ENCODE measurements at places on chromosomes 12 and 14. TPM values are rescaled to one million over a fixed set of nuclear protein-coding genes. Genes with fewer than 3 reads are reported as not detected.

GRCh38 chr12:74747305-74747704 lies 209.7 kb downstream of the ATXN7L3B start:
- peak; percentile 18 for DNase-seq
- H3K36me3 ChIP-seq, result no peaks in the 10 kb centered on the region
- no peak overlapping the region for H3K4me3 ChIP-seq
- no peaks in the 10 kb centered on the region for H3K27me3 ChIP-seq

DNA sequence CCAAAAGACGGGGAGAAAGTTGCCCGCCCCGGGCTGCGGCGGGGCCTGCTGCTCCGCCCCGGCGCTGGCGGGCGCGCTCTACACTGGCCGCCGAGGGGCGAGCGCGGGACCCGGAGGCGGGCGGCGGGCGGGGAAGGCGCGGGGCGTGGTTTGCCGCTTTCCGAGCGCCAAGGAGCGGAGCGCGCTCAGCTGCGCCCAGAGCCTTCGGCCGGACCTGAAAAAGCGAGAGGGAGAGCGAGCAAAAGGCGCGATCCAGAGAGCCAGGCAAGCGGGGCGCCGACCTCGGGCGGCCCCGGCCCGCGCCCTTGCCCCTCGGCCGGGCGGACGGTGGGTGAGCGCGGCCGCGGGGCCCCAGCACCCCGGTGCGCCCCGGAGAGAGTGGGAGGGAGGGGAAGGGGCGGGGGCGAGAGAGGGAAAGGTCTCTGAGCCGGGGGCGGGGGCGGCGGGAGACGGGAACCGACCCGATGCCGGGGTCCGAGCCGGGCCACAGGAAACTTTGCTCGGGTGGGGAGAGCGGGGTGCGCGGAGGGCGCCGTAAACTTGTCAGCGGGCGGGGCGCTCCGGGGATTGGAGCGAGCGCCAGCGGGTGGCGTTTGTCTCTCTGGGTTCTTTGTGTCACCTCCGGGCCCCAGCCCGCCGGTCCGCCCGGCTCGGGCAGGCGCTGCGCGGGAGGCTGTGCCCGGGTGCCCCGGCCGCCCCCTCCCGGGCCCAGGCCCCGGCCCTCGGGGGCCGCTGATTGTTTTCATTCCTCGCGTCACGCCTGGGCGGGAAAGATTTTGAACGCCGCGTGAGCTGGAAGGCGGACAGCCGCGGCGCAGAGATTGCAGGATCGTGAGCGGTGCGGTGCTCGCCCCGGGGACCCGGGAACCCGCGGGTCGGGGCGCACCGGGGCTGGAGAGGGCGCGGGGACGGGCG lies at the start of gene SYNE2:
SYNE2 (plus strand) TSS at position 188 of the 915 bp plus-strand sequence. CDS start 56,145 bp downstream, outside the sequence.
- H3K27me3 ChIP-seq, result no peaks in the 10 kb centered on the region
- peaks cover 32% of the 10 kb centered on the region for H3K36me3 ChIP-seq
- peaks cover 27% of the 10 kb centered on the region for H3K4me1 ChIP-seq
- DNase-seq, result peak; percentile 90
- H3K27ac ChIP-seq, result peak within 1 kb of the TSS; percentile 83

- H3K4me3 ChIP-seq, result no peak overlapping the region
- no peak for DNase-seq
- no peak overlapping the region for H3K27ac ChIP-seq
- H3K36me3 ChIP-seq, result no peaks in the 10 kb centered on the region
Observed at GRCh38 chr14:31283153-31283552, 75.6 kb upstream of the HECTD1 start.

DNA sequence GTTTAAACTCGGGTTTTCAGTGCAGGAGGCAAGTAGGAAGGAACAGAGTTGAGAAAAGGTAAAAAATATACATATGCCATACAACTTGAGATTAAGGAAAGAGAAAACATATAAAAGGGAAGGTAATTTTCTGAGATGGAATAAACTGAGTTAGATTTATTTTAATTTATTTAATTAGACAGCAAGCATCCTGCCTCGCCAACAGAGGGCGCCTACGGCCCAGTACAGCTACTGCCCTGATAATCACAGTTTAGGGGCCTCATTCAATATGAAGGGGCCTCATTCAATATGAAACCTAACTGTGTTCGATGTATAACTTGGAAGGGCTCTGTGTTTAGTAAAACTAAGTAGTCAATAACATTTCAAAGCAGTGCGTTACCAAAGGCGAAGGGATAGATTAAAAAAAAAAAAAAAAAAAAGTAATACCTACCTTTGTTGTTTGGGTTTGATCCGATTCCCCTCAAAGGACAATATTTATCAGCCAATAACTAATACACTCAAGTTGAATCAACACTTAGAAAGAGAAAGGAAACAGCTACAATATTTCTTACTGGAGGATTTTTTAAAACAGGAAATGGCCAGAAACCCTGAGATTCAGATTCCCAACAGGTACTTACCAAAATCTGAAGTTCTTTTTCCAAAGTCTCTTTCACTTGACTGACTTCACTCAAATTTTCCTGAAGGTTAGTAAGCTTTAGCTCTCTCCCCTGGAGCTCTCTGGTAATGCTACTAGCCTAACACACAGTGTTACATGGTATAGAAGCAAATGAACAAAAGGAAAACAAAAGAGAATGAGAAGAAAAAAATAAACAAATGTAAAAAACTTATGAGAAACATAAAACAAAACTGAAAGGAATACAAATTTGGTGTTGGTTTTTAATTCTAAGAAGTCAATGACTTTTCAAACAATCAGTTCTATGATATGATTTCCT lies 70.0 kb upstream of the VPS33A start:
- peak; percentile 57 for DNase-seq
- H3K27ac ChIP-seq, result no peak overlapping the region
- H3K27me3 ChIP-seq, result no peaks in the 10 kb centered on the region
- H3K4me3 ChIP-seq, result no peak overlapping the region

DNA sequence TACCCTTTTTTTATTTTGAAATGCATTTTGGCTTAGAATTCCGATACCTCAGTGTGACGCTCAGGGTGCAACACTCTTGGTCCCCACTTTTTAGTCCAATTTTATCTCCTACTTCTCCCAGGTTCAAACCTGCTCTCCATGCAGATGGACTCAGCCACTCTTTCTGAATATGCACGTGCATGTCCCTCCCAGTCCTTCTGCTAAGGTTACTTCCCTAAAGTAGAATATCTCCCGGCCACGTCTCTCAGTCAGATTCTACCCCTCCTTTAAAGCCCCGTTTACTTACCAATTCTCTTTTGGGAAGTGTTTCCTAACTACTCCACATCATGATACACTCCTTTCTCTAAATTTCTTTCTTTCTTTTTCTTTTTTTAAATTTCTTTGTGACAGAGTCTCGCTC lies 15.5 kb upstream of the PARP11 start:
- H3K27ac ChIP-seq, result no peak overlapping the region
- no peak for DNase-seq
- no peak overlapping the region for H3K4me3 ChIP-seq
- no peaks in the 10 kb centered on the region for H3K36me3 ChIP-seq

- H3K4me1 ChIP-seq, result peaks cover 28% of the 10 kb centered on the region
- no peak overlapping the region for H3K27ac ChIP-seq
- H3K4me3 ChIP-seq, result no peak overlapping the region
- no peak for DNase-seq
Observed at GRCh38 chr12:75853626-75854025, 177.9 kb downstream of the PHLDA1 start.

- H3K27ac ChIP-seq, result no peak overlapping the region
- DNase-seq, result no peak
- H3K36me3 ChIP-seq, result no peaks in the 10 kb centered on the region
- no peak overlapping the region for H3K4me3 ChIP-seq
Observed at GRCh38 chr14:105108516-105108864, 43.3 kb upstream of the GPR132 start.

GRCh38 chr12:50082644-50083043 lies 2.5 kb upstream of the SMARCD1 start:
- no peak overlapping the region for H3K4me3 ChIP-seq
- H3K36me3 ChIP-seq, result peaks cover 17% of the 10 kb centered on the region
- H3K27me3 ChIP-seq, result no peaks in the 10 kb centered on the region
- no peak overlapping the region for H3K27ac ChIP-seq
- no peak for DNase-seq

DNA sequence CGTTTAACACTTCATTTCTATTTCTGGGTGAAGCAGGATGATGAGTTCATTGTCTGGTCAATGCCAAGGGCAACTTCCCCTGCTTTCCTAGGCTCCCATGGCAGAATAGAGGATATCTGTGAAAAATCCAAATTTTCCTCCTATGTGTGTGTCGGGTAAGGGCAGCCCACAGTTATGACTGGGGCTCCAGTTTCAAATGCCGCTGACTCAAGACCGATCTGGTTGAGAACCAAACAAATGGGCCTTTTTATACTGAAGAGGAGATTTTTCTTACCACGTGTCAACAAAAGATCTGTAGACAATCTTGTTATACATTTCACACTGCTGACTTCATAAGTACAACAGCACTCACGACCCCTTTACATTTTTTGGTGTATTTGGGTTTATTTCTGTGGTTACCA lies 120.8 kb downstream of the CHST11 start:
- no peaks in the 10 kb centered on the region for H3K4me1 ChIP-seq
- no peak overlapping the region for H3K4me3 ChIP-seq
- DNase-seq, result no peak

DNA sequence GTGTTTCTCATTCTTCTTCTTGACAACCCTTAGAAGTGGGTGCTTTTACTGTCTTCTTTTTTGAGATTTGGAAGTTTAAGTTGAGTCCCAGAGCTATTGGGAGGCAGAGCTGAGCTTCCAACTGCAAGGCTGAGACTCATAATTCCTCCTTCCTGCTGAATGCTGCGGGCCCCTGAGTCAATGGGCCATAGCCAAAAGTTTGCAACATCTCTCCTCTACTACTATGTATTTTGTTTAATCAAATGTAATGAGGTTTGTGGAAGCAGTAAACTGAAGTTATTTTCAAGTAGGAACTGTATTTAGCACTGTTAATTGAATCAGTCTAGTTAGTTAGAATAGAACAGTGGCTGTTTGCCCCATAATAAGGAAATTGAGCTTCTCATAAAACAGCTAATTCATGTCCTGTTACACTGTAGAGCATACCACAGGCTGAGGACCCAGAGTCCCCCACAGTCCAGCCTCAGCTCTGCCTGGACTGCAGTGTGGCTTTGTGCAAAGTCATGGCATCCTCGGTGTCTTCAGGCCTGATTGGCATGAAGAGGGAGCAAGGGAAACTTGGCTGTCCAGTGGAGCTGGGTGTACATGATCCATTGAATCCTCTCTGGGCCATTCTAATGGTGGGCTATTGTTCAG lies 631.7 kb downstream of the VRK1 start:
- H3K27ac ChIP-seq, result no peak overlapping the region
- no peaks in the 10 kb centered on the region for H3K4me1 ChIP-seq
- no peaks in the 10 kb centered on the region for H3K36me3 ChIP-seq
- no peaks in the 10 kb centered on the region for H3K27me3 ChIP-seq

GRCh38 chr12:25925064-25925463 lies 33.4 kb upstream of the RASSF8 start:
- no peaks in the 10 kb centered on the region for H3K27me3 ChIP-seq
- DNase-seq, result no peak
- no peak overlapping the region for H3K27ac ChIP-seq

DNA sequence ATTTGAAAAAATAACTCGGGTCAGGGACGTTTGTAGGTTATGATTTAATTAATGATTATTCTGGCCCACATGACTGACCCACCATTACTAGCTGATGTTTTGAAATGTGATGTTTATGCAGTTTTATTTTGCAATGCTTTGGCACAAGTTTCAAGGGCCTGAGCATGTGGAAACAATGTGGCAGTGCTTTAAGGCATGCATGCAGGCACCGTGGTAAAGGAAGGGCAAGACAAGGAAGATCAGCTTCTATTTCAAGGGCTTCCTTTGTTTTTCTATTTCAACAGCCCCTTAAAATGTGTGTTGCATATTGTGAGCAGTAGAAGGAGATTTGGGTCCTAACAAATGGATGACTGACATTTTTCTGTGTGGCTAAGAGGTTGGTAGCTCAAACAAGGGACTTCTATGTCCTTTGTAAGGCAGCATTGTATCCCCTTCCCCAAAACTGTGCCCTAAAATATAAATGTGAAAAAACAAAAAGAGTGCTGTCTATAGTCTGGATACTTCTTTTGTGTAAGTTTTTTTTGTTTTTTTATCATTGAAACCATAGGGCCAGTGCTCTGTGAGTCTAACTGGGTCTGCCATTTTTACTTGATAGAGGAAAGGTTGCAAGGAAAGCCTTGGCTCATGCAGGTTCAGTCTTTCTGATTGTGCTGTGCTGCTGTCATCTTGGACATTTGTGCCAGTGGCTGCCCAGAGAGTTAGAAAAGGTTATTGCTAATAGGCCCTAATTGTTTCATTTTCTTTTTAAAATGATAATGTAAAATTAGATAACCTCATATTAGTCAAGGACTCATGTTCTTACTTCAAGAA lies 103.5 kb downstream of the FGD4 start:
- H3K27me3 ChIP-seq, result no peaks in the 10 kb centered on the region
- H3K27ac ChIP-seq, result no peak overlapping the region
- peaks cover 45% of the 10 kb centered on the region for H3K4me1 ChIP-seq
- peaks cover 6% of the 10 kb centered on the region for H3K36me3 ChIP-seq
- peak; percentile 6 for DNase-seq

GRCh38 chr12:124663771-124664366 lies 96.5 kb upstream of the NCOR2 start:
- H3K4me1 ChIP-seq, result peaks cover 10% of the 10 kb centered on the region
- DNase-seq, result no peak
- H3K36me3 ChIP-seq, result no peaks in the 10 kb centered on the region
- no peak overlapping the region for H3K27ac ChIP-seq
- no peak overlapping the region for H3K4me3 ChIP-seq

GRCh38 chr12:58916921-58917511 lies 3.3 kb downstream of the LRIG3 start:
- H3K27ac ChIP-seq, result peak overlapping the region; percentile 99
- peak overlapping the region; percentile 93 for H3K4me3 ChIP-seq
- peaks cover 21% of the 10 kb centered on the region for H3K4me1 ChIP-seq
- H3K27me3 ChIP-seq, result no peaks in the 10 kb centered on the region
- peaks cover 97% of the 10 kb centered on the region for H3K36me3 ChIP-seq

DNA sequence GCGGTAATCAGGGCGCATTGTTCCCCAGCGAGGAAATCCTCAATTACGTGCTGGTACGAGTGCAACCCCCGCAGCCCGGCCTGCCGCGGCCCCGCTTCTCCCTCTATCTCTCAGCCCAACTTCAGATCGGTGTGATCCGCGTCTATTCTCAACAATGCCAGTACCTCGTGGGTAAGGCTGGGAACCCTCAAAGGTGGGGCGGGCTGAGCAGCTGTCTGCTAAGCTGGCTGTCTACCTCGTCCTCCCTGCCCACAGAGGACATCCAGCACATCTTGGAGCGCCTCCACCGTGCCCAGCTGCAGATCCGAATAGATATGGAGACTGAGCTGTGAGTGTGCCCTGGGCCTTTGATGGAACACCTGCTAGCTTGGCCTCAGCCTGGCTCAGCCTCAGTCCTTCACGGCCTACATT lies 996 bp downstream of the REC8 start:
- no peaks in the 10 kb centered on the region for H3K4me1 ChIP-seq
- H3K36me3 ChIP-seq, result peaks cover 40% of the 10 kb centered on the region
- peak overlapping the region; percentile 24 for H3K27ac ChIP-seq
- H3K4me3 ChIP-seq, result no peak overlapping the region

DNA sequence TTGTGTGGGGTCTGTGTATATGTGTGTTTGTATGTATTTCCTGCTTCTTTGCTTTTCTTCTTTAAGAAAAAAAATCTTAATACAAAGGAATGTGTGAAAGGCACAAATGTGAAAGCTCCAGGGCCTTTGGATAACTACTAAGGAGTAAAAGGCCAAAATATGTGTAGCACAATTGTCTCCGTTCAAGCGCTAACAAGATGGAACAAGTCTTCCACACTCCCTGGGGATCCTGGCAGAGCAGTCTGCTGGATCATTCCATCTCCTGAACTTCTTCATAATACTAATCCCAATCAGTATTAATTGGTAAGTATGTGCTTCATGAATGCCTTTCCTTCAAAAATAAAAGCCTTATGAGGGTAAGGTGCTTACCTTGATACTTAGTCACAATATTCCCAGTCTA lies 462.5 kb upstream of the TBX3 start:
- no peaks in the 10 kb centered on the region for H3K36me3 ChIP-seq
- H3K4me1 ChIP-seq, result no peaks in the 10 kb centered on the region
- no peaks in the 10 kb centered on the region for H3K27me3 ChIP-seq
- H3K27ac ChIP-seq, result no peak overlapping the region
- DNase-seq, result no peak

CISTR gene
- total RNA-seq, result not detected

DTX1 gene
- total RNA-seq, result not detected

FLRT2 gene
- total RNA-seq, result not detected

AMN gene
- 17.0 TPM for total RNA-seq

Data from Calu3 (cell line).